ENCODE measurements at places on chromosomes 12 and 14.

DNA sequence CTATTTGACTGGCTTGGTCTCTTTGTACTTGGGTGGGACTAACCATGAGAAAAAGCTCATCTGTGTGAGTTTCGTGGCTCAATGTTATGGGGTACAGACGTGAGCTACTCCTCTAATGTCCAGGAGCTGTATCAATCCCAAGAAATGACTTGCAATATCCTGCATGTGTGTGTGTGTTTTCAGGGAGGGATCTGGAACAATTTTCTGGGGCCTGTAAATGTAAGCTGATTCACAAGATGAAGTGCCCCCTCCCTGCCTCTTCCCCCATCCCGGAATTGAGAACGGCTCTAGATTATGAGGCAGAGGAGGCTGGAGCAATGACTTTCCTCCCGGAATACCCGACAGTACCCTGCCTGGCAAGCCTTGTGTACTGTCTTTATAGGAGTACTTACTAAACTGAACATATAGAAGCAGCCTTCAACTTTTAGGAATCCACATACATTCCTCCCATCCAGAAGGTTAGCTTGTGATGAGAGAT lies 53.9 kb downstream of the TMX1 start:
- H3K4me1 ChIP-seq: peaks cover 27% of the 10 kb centered on the region
- H3K36me3 ChIP-seq: no peaks in the 10 kb centered on the region
- DNase-seq: peak; percentile 36
- H3K27me3 ChIP-seq: no peaks in the 10 kb centered on the region
- no peak overlapping the region for H3K4me3 ChIP-seq

GRCh38 chr12:2161473-2161872 lies 108.7 kb downstream of the CACNA1C start:
- H3K4me3 ChIP-seq: no peak overlapping the region
- peaks cover 29% of the 10 kb centered on the region for H3K4me1 ChIP-seq
- no peaks in the 10 kb centered on the region for H3K27me3 ChIP-seq
- H3K27ac ChIP-seq: no peak overlapping the region

DNA sequence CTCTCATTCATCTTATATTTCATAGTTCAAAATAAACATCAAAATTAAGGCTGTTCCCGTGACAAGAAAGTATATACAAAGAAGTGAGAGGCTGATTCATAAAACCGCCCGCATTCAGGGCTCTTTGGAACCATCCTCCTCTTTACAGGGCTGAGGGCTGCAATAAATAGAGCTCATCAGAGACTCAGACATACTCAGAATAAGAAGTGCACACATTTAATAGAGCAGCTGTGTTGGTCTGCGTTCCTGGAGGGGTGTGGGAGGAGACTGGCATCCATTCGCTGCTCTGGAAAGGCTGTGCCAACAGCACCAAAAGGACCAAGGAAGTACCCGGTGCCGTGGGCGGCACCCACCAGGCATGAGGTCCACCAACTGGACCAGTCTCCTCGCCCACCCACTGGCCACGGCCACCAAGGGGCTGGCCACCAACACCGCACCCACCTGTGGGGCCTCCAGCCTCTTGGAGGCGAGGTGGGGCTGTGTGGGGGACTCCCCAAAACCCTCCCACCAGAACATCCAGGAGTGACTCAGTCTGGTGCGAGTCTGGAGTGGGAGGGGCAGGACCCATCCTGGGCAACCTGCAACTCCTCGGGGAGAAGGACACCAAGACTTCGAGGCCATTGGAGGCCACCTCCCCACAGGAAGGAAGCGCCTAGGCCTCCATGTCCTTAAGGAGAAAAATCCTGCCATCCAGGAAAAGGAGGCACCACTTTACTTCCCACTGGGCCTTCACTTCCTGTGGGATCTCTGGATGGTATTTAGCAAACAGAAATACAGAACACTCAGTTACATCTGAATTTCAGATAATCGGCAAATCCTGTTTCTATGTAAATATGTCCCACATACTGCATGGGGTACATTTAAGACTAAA lies 32.7 kb downstream of the VCPKMT start:
- DNase-seq: no peak
- H3K27ac ChIP-seq: no peak overlapping the region
- H3K27me3 ChIP-seq: no peaks in the 10 kb centered on the region
- H3K4me1 ChIP-seq: peaks cover 14% of the 10 kb centered on the region

DNA sequence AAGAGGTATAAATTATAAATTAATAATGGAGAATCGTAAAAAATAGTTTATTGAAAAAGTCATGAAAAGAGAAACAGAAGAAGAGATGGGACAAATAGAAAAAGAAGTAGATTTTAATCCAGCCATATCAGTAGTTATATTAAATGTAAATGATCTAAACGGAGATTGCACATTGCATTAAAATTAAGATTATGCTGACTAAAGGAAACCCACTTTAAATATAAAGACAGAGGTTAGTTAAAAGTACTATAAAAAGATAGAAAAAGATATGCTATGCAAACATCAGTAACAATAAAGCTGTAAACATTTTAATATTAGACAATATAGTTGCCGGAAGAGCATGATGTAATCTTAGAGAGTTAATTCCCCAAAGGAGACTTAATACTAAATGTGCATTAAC lies 5.4 kb upstream of the MBIP start:
- no peaks in the 10 kb centered on the region for H3K36me3 ChIP-seq
- no peak overlapping the region for H3K27ac ChIP-seq
- H3K27me3 ChIP-seq: no peaks in the 10 kb centered on the region
- no peak for DNase-seq
- no peak overlapping the region for H3K4me3 ChIP-seq

DNA sequence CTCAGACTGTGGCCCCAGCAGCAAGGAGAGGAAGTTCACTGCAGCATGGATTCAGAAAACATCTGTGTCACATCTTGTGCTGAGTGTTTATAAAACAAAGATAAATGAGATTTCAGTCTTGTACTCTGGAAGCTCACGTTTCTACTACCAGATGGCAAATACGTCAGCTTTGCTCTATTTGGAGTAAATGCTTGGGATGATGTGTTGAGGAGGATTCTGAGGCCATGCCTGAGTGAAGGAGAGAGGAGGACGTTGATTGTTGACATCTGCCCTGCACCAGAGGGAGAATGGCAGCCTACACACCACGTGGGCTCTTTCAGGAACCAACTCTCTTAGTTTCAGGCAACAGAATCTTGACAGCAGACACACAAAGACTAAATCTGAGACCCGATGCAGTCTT lies 188.9 kb downstream of the TMEM132C start:
- H3K36me3 ChIP-seq: no peaks in the 10 kb centered on the region
- no peak for DNase-seq
- H3K27me3 ChIP-seq: no peaks in the 10 kb centered on the region
- H3K4me1 ChIP-seq: no peaks in the 10 kb centered on the region
- H3K4me3 ChIP-seq: no peak overlapping the region

- no peak for DNase-seq
- no peak overlapping the region for H3K27ac ChIP-seq
- peaks cover 28% of the 10 kb centered on the region for H3K36me3 ChIP-seq
- peaks cover 55% of the 10 kb centered on the region for H3K4me1 ChIP-seq
- no peaks in the 10 kb centered on the region for H3K27me3 ChIP-seq
Observed at GRCh38 chr12:104132351-104132956, 5.6 kb downstream of the NFYB start.

DNA sequence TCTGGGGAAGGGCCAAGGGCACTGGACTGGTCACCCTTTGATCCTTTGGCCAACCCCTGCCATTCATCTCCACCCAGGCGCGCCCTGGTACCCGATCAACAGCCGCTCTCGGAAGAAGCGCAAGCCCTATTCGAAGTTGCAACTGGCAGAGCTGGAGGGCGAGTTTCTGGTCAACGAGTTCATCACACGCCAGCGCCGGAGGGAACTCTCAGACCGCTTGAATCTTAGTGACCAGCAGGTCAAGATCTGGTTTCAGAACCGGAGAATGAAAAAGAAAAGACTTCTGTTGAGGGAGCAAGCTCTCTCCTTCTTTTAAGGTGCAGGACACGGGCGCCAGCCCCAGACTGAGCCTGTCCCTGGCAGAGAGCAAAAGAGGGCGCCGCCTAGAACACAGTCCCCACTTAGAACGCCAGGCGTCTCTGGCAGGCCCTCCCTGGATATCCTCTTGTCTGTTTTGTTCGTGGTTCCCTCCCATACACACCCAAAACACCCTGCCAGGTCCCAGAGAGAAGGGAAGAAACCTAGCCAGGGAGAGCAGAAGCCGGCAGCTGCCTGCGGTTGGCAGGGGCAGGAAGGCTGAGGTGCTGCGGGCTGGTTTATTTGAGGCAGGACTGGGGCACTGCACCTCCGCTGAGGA lies 1.7 kb downstream of the HOXC12 start:
- H3K27me3 ChIP-seq: peaks cover 100% of the 10 kb centered on the region
- H3K4me3 ChIP-seq: no peak overlapping the region
- H3K27ac ChIP-seq: no peak overlapping the region
- H3K36me3 ChIP-seq: no peaks in the 10 kb centered on the region
- DNase-seq: no peak

DNA sequence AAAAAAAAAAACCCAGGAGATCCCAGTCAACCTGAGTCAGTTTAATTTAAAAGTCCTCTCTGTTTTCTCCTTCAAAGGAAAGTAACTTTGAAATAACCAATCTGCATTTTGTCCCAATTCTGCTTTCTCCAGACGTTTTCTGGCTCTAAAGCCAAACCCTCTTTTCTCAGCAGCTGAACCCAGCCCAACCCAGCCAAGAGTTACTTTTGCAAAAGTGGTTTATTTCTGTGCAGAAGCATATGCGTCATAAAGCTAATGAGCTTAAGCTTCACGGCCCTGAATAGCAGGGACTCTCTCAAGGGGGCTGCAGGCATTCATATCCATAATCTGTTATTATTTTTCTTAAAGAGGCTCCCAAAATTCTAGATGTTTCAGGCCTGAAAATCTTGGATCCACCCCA lies 176.6 kb downstream of the GALC start:
- no peak for DNase-seq
- no peak overlapping the region for H3K4me3 ChIP-seq
- no peak overlapping the region for H3K27ac ChIP-seq
- H3K36me3 ChIP-seq: no peaks in the 10 kb centered on the region
- no peaks in the 10 kb centered on the region for H3K4me1 ChIP-seq
- no peaks in the 10 kb centered on the region for H3K27me3 ChIP-seq

GRCh38 chr14:62557416-62557815 lies 487.8 kb downstream of the KCNH5 start:
- H3K27ac ChIP-seq: no peak overlapping the region
- H3K4me3 ChIP-seq: no peak overlapping the region
- H3K27me3 ChIP-seq: no peaks in the 10 kb centered on the region
- no peak for DNase-seq
- H3K36me3 ChIP-seq: no peaks in the 10 kb centered on the region

- DNase-seq: no peak
- no peak overlapping the region for H3K4me3 ChIP-seq
- H3K27me3 ChIP-seq: no peaks in the 10 kb centered on the region
Observed at GRCh38 chr12:3834774-3835173, 38.4 kb downstream of the PARP11 start.

DNA sequence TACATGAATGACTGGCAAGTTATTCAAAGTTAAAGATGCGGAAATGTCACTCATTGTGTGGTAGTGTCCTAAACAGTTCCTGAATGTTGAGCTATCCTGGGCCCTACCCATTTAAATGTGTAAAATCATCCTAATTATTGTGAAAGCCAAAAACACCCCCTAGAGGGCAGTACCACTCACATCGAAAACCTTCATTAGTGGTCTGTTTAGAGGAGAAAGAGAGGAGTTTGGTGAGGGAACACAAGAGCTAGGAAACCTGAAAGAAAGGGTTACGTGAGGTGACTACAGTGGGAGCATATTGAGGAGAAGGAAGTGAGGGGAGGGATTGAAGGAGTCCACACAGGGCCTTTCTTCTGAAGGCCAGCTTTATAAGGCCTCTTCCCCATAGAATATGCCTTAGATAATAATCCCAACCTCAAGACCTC lies 2.5 kb upstream of the TEP1 start:
- H3K27me3 ChIP-seq: no peaks in the 10 kb centered on the region
- H3K4me3 ChIP-seq: no peak overlapping the region
- peaks cover 8% of the 10 kb centered on the region for H3K4me1 ChIP-seq
- DNase-seq: peak; percentile 72
- H3K36me3 ChIP-seq: no peaks in the 10 kb centered on the region

GRCh38 chr12:104478396-104479122 lies 21.8 kb downstream of the CHST11 start:
- H3K27me3 ChIP-seq: no peaks in the 10 kb centered on the region
- DNase-seq: no peak
- no peak overlapping the region for H3K27ac ChIP-seq
- H3K4me3 ChIP-seq: no peak overlapping the region

- peaks cover 14% of the 10 kb centered on the region for H3K4me1 ChIP-seq
- H3K4me3 ChIP-seq: no peak overlapping the region
- no peak overlapping the region for H3K27ac ChIP-seq
Observed at GRCh38 chr12:13247596-13247995, 51.1 kb downstream of the EMP1 start.

DNA sequence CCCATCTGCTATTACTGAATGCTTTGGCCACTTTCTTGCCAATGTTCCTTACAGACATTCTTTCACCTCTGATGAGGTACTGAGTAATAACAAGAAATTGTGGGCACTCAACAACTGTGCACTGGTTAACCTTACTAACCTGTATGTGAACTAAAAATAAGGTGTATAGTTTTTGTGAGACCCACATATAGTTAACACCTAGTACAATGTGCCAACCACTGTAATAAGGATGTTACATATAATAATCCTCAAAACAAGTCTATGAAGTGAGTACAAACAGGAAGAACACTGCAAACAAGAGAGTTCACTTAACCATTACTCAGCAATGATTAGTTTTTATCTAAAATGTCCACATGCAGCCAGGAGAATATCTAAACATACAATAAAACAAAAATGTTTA lies 4.5 kb downstream of the DDHD1 start:
- peaks cover 9% of the 10 kb centered on the region for H3K4me1 ChIP-seq
- no peak overlapping the region for H3K27ac ChIP-seq

- no peaks in the 10 kb centered on the region for H3K4me1 ChIP-seq
- H3K36me3 ChIP-seq: no peaks in the 10 kb centered on the region
- no peak overlapping the region for H3K27ac ChIP-seq
- no peaks in the 10 kb centered on the region for H3K27me3 ChIP-seq
- no peak overlapping the region for H3K4me3 ChIP-seq
Observed at GRCh38 chr14:43175896-43176295, 1331.2 kb downstream of the FSCB start.

GRCh38 chr14:76941544-76941943 lies 87.0 kb downstream of the IRF2BPL start:
- no peak overlapping the region for H3K4me3 ChIP-seq
- H3K27ac ChIP-seq: no peak overlapping the region
- no peak for DNase-seq

DNA sequence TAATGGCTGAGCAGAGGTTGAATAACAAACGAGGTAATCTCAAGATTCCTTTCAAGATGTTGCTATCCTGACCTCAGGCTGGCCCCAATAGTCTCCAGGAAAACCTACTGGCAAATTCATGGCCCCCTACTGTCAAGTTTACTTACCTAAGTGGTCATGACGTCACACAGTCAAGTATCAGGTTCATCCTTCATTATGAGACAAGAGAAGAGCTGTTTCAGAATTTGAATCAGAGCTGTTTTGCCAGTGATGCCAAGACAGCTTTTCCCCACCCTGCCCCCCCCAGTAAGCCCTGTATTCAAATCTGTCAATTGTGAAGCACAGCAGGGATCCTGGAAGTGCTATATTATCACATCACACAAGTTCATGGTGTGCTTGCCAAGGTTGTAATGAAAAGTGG lies 509.6 kb downstream of the NOVA1 start:
- DNase-seq: no peak
- H3K36me3 ChIP-seq: no peaks in the 10 kb centered on the region
- no peak overlapping the region for H3K4me3 ChIP-seq
- H3K27me3 ChIP-seq: no peaks in the 10 kb centered on the region

Data from GM23248 (cell line).